Ovary (tissue), 10 donors: ENCODE measurements at places on chromosomes 5 and 9. TPM values are rescaled to one million over a fixed set of nuclear protein-coding genes. Genes with fewer than 3 reads are reported as not detected.

Gene C5orf52
- not detected for total RNA-seq

Gene COL23A1
- total RNA-seq: 0.30 TPM

Gene SH3TC2
- 0.18 TPM for total RNA-seq

Gene LHX6
- 1.2 TPM for total RNA-seq

Gene DDX4
- total RNA-seq: not detected

Gene ZNF782
- 11.7 TPM for total RNA-seq

Gene FAM153A
- 5.1 TPM for total RNA-seq

Gene C1QTNF3
- total RNA-seq: 3.0 TPM

Gene TLE1
- total RNA-seq: 43.8 TPM

Gene IRGM
- not detected for total RNA-seq

Gene ANKRD18A
- 0.12 TPM for total RNA-seq

- H3K27ac ChIP-seq: no peak overlapping the region
- H3K36me3 ChIP-seq: no peaks in the 10 kb centered on the region
- no peaks in the 10 kb centered on the region for H3K27me3 ChIP-seq
- peaks cover 3% of the 10 kb centered on the region for H3K4me1 ChIP-seq
Measured at GRCh38 chr9:133420392-133420827, 1.8 kb upstream of the ADAMTS13 start.

DNA sequence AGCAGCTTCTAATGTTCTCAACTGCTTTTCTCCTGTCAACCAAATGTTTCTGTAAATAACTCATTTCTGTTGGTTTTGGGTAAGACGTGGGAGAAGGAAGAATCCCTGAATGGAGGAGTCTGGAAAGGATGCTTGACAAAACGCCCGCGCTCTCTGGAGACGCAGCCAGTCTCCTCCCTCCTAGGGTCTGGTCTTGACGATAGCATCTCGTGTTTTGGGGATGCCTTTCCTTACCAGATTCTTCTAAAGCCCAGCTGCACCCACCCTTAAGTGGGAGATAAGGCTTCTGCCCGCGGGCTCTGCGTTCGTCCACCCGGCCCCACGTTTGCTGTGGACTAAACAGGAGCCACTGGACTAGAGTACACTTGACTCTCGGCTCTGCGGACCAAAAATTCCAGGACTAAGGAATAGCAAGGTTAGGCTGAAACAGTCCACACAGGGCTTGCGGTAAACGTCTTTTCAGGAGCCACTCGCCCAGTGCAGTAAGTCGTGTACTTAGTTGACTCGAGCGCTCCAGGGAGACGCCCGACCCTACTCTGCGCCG is 491 bp upstream of the CTSL start:
- peak overlapping the region; percentile 85 for H3K4me3 ChIP-seq
- H3K27me3 ChIP-seq: no peaks in the 10 kb centered on the region
- H3K36me3 ChIP-seq: no peaks in the 10 kb centered on the region
- H3K4me1 ChIP-seq: peaks cover 5% of the 10 kb centered on the region

GRCh38 chr5:67983251-67984110 is 232.1 kb upstream of the PIK3R1 start:
- no peak overlapping the region for H3K4me3 ChIP-seq
- no peaks in the 10 kb centered on the region for H3K4me1 ChIP-seq
- no peaks in the 10 kb centered on the region for H3K27me3 ChIP-seq
- no peaks in the 10 kb centered on the region for H3K36me3 ChIP-seq
- no peak for DNase-seq

DNA sequence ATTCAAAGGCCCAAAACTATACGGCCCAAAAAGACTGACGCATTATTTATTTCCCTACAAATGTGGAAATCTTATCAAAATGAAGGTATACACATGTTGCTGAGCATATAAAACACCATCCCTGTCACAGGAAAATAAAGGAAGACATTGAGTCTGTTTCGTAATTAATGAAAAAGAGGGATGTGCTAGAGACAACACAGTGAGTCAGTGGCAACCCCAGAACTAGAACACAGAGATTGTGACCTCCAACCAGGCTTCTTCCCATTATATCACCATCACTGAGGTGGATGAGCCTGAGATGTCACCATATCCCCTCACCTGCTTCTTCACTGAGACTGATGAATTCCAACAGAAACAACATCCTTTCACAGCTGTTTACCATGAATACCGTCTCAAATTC is 3.8 kb downstream of the NDUFA8 start:
- peaks cover 2% of the 10 kb centered on the region for H3K4me1 ChIP-seq
- no peak for DNase-seq
- no peaks in the 10 kb centered on the region for H3K36me3 ChIP-seq
- H3K4me3 ChIP-seq: no peak overlapping the region

GRCh38 chr9:38126730-38127129 is 57.7 kb upstream of the SHB start:
- H3K4me3 ChIP-seq: no peak overlapping the region
- H3K36me3 ChIP-seq: no peaks in the 10 kb centered on the region
- DNase-seq: no peak
- no peak overlapping the region for H3K27ac ChIP-seq

GRCh38 chr9:98763986-98764745 is 32.2 kb downstream of the ANKS6 start:
- no peaks in the 10 kb centered on the region for H3K27me3 ChIP-seq
- no peak overlapping the region for H3K4me3 ChIP-seq

DNA sequence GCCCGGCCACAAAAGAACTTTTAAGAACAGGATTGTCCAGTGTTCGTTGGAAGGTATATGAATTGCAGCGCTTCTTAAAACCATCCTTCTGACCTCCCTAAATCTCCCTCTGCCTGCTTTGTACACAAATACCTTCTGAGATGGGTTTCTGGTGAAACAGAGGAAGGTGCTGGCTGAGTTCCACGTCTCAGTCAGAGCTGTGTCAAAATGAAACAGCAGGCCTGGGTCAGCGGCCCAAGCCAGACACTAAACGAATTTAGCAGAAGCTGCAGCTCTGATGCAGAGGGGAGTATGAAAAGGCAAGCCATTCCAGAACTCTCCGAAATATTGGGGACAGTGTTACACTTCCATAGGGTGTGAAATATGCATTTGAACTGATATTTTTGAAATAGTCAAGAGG is 37.8 kb upstream of the CRB2 start:
- no peak overlapping the region for H3K4me3 ChIP-seq
- no peaks in the 10 kb centered on the region for H3K36me3 ChIP-seq
- H3K27ac ChIP-seq: no peak overlapping the region
- H3K27me3 ChIP-seq: no peaks in the 10 kb centered on the region
- DNase-seq: no peak

GRCh38 chr9:110105107-110105506 is 102.9 kb downstream of the C9orf152 start:
- peaks cover 10% of the 10 kb centered on the region for H3K4me1 ChIP-seq
- H3K36me3 ChIP-seq: no peaks in the 10 kb centered on the region
- H3K27me3 ChIP-seq: no peaks in the 10 kb centered on the region
- no peak overlapping the region for H3K27ac ChIP-seq
- no peak for DNase-seq

- H3K4me1 ChIP-seq: no peaks in the 10 kb centered on the region
- DNase-seq: no peak
- no peaks in the 10 kb centered on the region for H3K36me3 ChIP-seq
- H3K4me3 ChIP-seq: no peak overlapping the region
Measured at GRCh38 chr5:179920175-179920574, 12.5 kb upstream of the TBC1D9B start.

- H3K27me3 ChIP-seq: no peaks in the 10 kb centered on the region
- H3K4me1 ChIP-seq: no peaks in the 10 kb centered on the region
- H3K27ac ChIP-seq: no peak overlapping the region
- H3K4me3 ChIP-seq: no peak overlapping the region
- H3K36me3 ChIP-seq: no peaks in the 10 kb centered on the region
Measured at GRCh38 chr5:128290152-128290858, 206.7 kb downstream of the SLC12A2 start.

GRCh38 chr5:155222393-155222792 is 208.8 kb downstream of the KIF4B start:
- DNase-seq: no peak
- H3K27me3 ChIP-seq: no peaks in the 10 kb centered on the region
- no peak overlapping the region for H3K4me3 ChIP-seq
- no peak overlapping the region for H3K27ac ChIP-seq
- no peaks in the 10 kb centered on the region for H3K36me3 ChIP-seq
- H3K4me1 ChIP-seq: no peaks in the 10 kb centered on the region

DNA sequence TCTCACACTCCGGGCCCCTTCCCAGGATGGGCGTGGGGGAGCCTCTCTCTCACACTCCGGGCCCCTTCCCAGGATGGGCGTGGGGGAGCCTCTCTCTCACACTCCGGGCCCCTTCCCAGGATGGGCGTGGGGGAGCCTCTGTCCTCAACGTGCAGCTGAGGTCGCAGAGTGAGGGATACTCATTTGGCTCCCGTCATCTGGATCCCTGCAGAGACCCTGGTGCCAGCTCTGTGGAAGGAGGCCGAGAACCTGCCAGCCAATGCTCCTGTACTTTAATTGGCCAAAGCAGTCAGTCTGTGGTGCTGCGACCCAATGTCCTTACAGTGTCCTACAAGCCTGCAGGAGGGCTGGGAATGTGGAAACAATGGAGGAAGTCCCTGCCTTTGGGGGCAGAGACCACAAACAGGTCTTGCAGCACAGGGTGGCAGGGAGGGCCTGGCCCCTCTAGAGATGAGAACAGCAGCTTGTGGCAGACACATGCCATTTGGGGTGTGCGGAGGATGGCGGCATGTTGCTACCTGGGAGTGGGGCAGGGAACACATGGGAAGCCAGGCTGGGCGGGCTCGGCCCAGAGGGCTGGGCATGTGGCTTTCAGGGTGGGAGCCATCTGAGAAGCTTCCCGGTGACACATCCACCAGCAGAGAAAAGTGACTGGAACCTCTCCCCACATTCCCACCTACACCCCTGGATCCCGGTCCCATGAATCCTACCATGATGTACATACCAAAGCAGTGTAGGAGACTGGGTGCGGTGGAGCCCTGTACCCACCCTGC is 13.6 kb upstream of the MRNIP start:
- H3K27me3 ChIP-seq: no peaks in the 10 kb centered on the region
- H3K36me3 ChIP-seq: no peaks in the 10 kb centered on the region
- H3K27ac ChIP-seq: no peak overlapping the region

GRCh38 chr9:16121601-16122286 is 568.9 kb downstream of the CCDC171 start:
- no peaks in the 10 kb centered on the region for H3K36me3 ChIP-seq
- H3K27me3 ChIP-seq: no peaks in the 10 kb centered on the region
- H3K4me3 ChIP-seq: no peak overlapping the region
- no peak overlapping the region for H3K27ac ChIP-seq

DNA sequence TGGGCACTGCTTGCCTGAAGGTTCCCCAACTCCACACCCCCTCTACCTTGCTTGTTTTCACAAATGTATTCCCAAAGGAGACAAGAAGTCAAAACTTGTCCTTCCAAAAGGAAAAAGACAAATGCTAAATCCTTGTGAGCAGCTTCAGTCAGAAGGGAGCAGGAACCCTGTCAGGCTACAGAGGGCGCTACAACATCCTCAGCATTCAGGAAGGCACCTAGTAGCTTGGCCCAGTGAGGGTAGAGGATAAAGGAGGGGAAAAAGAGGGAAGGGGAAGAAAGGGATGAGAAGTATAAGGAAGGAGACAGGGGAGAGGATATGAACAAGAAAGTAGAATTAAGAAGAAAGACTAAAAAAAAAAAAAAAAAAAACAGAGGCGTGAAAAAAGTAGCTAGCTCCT is 97.5 kb downstream of the MLLT3 start:
- H3K27me3 ChIP-seq: no peaks in the 10 kb centered on the region
- no peak overlapping the region for H3K27ac ChIP-seq
- H3K36me3 ChIP-seq: no peaks in the 10 kb centered on the region
- H3K4me1 ChIP-seq: no peaks in the 10 kb centered on the region

GRCh38 chr5:6597557-6597956 is 35.3 kb downstream of the NSUN2 start:
- H3K4me3 ChIP-seq: no peak overlapping the region
- H3K27me3 ChIP-seq: no peaks in the 10 kb centered on the region
- H3K36me3 ChIP-seq: no peaks in the 10 kb centered on the region
- peaks cover 3% of the 10 kb centered on the region for H3K4me1 ChIP-seq

GRCh38 chr9:89810431-89810830 is 205.6 kb downstream of the GADD45G start:
- no peak for DNase-seq
- H3K36me3 ChIP-seq: no peaks in the 10 kb centered on the region
- H3K27me3 ChIP-seq: no peaks in the 10 kb centered on the region
- H3K27ac ChIP-seq: no peak overlapping the region
- peaks cover 6% of the 10 kb centered on the region for H3K4me1 ChIP-seq

DNA sequence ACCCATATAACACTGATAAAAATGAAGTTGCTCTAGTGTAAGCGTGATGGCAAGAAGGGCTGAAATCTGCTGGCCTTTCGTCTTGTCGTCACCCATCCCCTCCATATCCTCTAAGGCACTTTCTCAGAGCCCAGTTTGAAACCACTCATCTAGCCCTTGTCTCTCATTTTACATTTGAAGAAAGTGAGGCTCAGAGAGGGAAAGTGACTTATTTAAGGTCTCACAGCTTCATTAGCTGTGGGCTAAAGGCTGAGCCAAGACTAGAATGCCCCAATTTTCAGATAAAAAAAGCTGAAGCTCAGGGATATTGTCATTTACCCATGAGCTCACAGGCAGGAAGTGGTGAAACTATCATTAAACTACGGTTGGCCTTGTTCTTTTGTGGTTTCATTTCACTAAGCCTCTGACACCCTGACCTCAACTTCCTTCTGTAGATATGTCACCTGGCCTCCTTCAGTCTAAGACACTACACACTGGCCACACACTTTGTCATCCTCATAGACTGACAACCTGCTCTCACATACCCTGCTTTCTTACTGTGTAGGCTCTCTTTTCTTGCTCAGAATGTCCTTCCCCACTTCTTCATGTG is 176.7 kb upstream of the DMAC1 start:
- no peak overlapping the region for H3K4me3 ChIP-seq
- H3K27me3 ChIP-seq: no peaks in the 10 kb centered on the region
- H3K36me3 ChIP-seq: no peaks in the 10 kb centered on the region
- no peak overlapping the region for H3K27ac ChIP-seq
- no peaks in the 10 kb centered on the region for H3K4me1 ChIP-seq
- DNase-seq: no peak

DNA sequence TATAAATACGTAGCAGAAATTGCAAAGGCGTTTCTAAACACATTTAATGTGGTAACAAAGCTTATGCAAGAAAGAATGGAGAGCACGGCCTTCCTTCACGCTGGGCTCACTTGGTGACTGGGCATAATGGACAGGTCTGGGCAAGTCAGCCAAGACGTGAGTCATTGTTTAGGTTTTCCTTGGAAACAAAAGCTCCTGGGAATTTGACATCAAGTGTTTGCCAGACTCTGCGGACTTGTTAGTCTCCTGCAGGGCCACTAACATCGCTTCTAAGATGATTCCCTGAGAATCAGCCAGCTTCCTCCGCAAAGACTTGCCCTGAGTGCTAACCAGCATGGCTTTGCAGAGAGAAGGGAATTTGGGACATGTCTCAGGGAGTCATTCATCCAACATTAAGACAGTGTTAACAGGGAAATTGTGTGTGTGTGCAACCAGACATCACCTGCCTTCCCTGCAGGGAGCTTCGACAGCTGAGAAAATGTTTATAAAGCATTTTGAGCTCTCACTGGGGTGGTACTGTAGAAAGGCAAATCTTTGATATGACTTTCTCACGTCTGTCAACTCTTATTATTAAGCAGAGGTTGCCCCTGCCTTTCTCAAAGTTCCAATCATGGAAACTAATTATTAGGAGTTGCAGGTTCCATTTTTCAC is 182.5 kb downstream of the NTRK2 start:
- DNase-seq: no peak
- no peaks in the 10 kb centered on the region for H3K27me3 ChIP-seq
- H3K4me3 ChIP-seq: no peak overlapping the region
- H3K36me3 ChIP-seq: no peaks in the 10 kb centered on the region

- no peak overlapping the region for H3K4me3 ChIP-seq
- H3K4me1 ChIP-seq: peaks cover 15% of the 10 kb centered on the region
- no peaks in the 10 kb centered on the region for H3K36me3 ChIP-seq
- no peaks in the 10 kb centered on the region for H3K27me3 ChIP-seq
- DNase-seq: no peak
Measured at GRCh38 chr5:139711906-139712224, 63.7 kb downstream of the CXXC5 start.

- no peak overlapping the region for H3K4me3 ChIP-seq
- no peaks in the 10 kb centered on the region for H3K27me3 ChIP-seq
- H3K27ac ChIP-seq: no peak overlapping the region
- peaks cover 10% of the 10 kb centered on the region for H3K4me1 ChIP-seq
- no peak for DNase-seq
Measured at GRCh38 chr5:73654819-73655318, 28.9 kb downstream of the ARHGEF28 start.
